ENCODE measurements at places on chromosomes 2 and 18.

DNA sequence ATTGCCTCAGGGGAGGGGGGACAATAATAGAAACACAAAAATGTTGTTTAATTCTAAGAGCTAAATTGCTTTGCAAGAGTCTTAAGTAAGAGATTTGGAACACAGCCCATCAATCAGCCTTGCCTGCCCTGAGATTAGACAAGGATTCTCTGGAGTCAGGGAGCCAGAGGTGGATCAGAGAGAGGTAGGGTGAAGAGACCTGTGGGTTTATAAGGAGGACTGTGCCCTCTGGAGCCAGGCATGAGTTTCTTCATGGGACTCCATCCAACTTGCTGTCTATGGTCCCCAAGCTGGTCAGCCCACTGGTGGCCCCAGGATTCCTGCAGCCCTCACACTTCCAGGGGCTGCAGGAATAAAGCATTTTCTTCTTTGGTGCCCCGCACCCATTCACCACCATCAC, 139.3 kb downstream of the ALK start:
- DNase-seq, result no peak

- DNase-seq, result no peak
Measured at GRCh38 chr2:121254748-121255147, 30.3 kb downstream of the TFCP2L1 start.

GRCh38 chr18:56199580-56200330, 438.6 kb downstream of the TXNL1 start:
- no peak for DNase-seq

- no peak for DNase-seq
Measured at GRCh38 chr2:35503311-35503710, 852.3 kb upstream of the CRIM1 start.

- DNase-seq, result no peak
Measured at GRCh38 chr2:65075176-65075575, 19.0 kb downstream of the CEP68 start.

Measured in activated T-cell treated with anti-CD3 and anti-CD28 coated beads for 4 hours (primary cell).